ENCODE measurements at places on chromosomes 3 and 15.
A peak's percentile ranks its signal among the peaks of the same experiment; 100 is the strongest.

DNA sequence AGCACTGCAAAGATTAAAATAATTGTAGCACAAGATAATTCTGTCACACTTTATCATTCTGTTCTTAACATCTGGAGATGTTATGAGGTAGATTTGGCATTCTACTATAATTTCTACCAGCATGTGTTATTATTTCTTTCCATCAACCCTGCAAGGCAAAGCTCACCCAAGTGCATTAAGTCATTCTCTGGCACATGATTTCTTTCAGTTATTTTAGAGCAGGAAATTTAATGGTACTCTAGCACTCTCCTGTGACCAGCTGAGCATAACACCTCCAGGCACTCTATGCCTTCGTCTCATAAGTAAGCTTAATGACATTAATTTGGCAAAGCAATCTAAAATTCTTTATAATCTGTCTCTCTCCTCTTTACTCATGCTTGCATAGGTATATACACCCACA, 300.2 kb upstream of the GPR149 start:
- peak; percentile 76 for DNase-seq

DNA sequence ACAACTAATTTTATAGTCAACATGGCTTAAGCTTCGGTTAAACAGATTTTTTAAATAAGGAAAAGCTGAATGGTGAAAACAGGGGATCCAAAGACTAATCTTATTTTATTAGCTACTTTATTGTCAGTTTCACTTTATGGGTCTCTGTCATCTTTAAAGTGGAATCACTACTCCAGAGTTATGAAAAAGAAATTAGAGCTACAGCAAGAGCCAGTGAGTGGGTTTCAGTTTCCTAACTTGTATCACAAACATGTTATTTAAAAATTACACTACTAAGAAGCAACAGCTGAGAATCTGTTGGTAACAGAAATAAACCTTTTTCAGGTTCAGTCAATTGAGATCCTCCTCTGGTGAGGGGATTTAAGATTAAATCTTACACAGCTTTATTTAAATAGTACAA, 10.0 kb downstream of the PHC3 start:
- no peak for DNase-seq

- DNase-seq, result peak; percentile 61
Measured at GRCh38 chr3:169264711-169265110, 398.8 kb downstream of the MECOM start.

GRCh38 chr3:158420654-158421396, 150.2 kb upstream of the MLF1 start:
- DNase-seq, result no peak

DNA sequence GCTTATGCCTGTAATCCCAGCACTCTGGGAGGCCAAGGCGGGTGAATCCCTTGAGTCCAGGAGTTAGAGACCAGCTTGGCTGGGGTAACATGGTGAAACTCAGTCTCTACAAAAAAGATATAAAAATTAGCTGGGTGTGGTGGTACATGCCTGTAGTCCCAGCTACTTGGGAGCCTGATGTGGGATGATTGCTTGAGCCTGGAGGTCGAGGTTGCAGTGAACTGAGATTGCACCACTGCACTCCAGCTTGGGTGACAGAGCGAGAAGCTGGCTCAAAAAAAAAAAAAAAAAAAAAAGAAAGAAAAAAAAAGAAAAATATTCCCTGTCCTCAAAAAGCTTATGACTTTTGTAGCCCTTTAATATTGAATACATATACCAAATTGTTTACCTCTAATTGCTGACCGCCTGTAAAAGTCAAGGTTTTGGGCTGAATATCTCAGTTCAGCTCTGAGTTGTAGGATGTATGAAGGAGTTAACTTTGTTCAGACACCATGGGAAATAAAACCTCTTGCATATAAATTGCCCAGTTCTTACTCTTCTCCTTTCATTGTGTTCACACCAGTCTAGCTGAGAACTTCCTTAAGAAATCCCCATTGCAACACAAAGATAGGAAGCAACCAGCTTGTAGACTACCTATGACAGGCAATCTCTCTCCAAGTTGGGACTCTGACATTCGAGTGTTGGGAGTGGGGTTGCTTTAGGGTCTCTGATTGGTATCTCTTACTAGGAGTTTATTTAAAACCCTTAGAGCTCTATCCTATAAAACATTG, 97.6 kb upstream of the RASGRP1 start:
- no peak for DNase-seq

DNA sequence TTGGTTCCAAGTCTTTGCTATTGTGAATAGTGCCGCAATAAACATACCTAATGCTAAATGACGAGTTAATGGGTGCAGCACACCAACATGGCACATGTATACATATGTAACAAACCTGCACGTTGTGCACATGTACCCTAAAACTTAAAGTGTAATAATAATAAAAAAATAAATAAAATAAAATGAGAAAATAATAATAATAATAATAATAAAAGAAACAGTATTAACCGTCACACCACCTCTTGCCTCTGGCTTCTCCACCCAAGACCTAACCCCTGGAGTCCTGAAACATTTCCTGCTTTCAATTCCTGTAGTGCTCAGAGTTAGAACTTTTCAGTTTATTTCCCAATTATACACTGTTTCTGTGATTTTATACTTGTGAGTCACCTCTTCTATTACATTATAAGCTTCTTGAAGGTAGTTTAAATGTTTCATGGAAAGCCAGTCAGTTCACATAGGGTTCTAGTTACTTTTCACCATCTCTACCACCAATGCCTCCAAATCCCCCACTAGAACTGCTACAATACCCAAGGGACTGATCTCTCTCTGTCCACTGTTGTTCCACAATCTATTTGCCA, 18.4 kb upstream of the GHSR start:
- DNase-seq, result no peak
